NCI-H1930 (cell line): ENCODE measurements at places on chromosomes 5 and 9.

GRCh38 chr5:157106630-157107461, 2.0 kb downstream of the HAVCR2 start:
- DNase-seq = no peak

- DNase-seq = no peak
Measured at GRCh38 chr5:5650242-5650641, 227.8 kb downstream of the ICE1 start.

GRCh38 chr9:118533850-118534249, 829.6 kb downstream of the TLR4 start:
- DNase-seq = no peak

- DNase-seq = no peak
Measured at GRCh38 chr5:757931-758697, 26.4 kb downstream of the ZDHHC11B start.

DNA sequence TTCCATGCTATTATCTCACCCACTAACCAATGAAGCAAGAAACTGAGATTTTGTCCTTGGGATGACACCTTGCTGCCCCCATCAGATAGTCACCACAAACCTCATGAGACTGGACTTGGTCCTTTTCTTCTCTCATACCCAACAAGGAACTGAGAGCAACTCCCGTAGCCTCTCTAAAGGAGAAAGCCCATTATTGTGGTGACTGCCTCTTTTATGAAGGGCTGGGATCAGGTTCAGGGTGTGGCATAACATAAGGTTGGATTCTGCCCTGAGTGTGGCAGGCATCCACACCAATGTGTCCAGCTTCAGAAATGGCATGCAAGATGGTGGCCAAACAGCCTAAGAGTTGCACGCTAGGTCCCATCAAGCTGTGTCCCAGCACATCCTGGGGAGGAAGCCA, 1.3 kb upstream of the ACTL7A start:
- DNase-seq = no peak

GRCh38 chr9:120402741-120403542, 177.0 kb downstream of the CDK5RAP2 start:
- DNase-seq = no peak

DNA sequence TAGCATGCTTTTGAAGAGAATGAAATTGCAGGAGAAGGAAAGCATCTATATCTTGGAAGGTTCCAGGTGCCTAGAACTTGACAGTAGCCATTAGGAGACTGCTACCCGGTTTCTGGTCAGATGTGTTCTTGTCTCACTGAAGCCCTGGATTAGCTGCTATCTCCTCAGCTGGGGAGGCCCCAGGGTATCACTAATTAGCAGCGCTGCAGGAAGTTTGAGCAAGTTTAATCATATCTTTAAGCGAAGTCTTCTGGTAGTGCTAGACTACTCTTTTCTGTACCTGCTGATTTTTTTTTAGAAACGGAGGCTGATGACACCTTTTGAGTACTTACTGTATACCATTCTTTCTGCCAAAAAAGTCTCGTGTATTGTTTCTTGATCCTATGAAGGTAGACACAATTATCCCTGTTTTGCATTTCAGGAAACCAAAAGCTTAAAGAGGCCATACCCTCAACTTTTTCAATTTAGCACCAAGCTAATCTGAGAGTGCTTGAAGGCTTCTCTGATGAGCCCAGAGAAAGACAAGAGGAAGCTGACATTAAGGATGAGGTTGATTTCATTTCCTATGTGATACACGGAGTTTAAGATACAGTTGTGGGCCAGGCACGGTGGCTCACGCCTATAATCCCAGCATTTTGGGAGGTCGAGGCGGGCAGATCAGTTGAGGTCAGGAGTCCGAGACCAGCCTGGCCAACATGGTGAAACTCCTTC, 201.3 kb downstream of the ARHGAP26 start:
- no peak for DNase-seq

DNA sequence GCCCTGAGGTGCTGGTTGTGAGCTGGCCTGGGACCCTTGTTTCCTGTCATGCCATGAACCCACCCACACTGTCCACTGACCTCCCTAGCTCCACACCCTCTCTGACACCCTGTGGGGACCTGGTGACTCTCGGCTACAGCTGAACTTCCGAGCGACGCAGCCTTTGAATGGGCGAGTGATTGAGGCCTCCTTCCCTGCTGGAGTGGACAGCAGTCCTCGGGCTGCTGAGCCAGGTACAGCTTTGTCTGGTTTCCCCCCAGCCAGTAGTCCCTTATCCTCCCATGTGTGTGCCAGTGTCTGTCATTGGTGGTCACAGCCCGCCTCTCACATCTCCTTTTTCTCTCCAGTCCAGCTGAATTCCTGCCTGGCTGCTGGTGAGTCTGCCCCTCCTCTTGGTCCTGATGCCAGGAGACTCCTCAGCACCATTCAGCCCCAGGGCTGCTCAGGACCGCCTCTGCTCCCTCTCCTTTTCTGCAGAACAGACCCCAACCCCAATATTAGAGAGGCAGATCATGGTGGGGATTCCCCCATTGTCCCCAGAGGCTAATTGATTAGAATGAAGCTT, 6.1 kb downstream of the CA9 start:
- no peak for DNase-seq

- DNase-seq = no peak
Measured at GRCh38 chr5:40365342-40366330, 314.1 kb upstream of the PTGER4 start.

DNA sequence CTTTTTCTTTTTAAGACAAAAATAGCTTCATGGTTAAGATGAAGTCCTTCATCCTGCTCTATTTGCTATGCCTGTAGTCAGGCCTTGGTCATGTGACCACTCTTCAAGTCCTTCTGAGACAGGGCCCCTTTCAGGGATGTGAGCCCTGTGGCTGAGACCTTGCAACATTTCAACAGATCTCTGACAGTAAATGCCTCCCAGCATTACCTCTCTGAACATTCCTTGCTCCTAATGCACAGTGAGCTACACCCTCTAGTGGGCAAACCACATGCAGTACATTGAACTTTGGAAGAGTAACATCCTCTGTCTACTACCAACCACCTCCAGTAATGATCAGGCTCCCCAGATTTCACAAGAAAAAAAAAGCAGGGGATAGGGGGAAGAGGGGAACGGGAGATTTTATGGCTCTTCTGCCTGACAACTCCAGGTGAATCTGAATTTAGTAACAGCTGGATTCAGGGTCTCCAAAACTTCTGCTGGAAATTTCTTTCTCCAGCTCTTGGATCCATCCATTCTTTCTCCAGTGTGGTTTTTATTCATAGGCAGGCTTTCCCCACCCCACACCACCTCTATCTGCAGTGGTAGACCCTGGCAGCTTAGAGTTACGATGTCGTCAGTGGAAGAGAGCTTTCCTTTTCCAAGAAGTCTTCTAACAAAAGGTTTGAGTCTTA, 8.9 kb upstream of the FBXO38 start:
- peak; percentile 30 for DNase-seq

DNA sequence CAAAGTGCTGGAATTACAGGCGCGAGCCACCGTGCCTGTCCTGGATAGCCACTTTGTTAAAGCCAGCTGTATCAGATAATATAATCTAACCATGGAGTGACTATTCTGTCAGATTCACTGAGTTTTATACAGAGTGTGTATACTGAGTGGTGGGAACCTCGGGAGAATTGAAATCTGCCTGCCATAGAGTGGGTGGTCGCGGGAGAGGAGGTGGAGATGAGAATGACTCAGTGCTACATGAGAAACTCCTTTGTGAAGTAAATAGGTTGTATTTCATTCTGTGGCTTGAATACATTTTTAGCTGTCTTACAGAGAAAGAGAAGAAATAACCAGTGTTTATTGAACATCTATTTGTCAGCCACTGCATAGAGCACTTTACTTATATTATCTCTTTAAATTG, 26.4 kb downstream of the ATP6V0E1 start:
- no peak for DNase-seq

DNA sequence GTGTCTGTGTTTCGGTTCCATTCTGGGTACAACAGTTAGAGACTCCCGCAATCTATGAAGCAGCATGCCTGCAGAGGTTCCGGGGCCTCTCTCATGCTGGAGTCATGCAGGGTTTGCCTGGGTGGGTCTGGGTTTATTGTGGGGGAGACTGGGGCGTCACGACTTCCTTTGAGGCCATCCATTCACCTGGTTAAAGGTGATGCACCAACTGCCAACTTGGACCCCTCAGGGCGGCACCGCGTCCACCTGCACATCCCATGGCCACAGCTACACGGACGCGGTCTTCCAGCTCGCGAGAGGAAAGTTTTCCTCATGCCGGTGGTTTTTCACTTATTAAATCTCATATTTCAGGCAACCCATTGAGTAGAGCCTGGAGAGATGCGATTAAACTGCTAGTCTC, 30.9 kb upstream of the IRX4 start:
- DNase-seq = no peak

- no peak for DNase-seq
Measured at GRCh38 chr9:122642226-122642625, 15.2 kb downstream of the OR1B1 start.

GRCh38 chr5:6218517-6218916, 159.8 kb downstream of the MED10 start:
- DNase-seq = no peak

- no peak for DNase-seq
Measured at GRCh38 chr9:70010015-70010414, 33.6 kb upstream of the MAMDC2 start.

DNA sequence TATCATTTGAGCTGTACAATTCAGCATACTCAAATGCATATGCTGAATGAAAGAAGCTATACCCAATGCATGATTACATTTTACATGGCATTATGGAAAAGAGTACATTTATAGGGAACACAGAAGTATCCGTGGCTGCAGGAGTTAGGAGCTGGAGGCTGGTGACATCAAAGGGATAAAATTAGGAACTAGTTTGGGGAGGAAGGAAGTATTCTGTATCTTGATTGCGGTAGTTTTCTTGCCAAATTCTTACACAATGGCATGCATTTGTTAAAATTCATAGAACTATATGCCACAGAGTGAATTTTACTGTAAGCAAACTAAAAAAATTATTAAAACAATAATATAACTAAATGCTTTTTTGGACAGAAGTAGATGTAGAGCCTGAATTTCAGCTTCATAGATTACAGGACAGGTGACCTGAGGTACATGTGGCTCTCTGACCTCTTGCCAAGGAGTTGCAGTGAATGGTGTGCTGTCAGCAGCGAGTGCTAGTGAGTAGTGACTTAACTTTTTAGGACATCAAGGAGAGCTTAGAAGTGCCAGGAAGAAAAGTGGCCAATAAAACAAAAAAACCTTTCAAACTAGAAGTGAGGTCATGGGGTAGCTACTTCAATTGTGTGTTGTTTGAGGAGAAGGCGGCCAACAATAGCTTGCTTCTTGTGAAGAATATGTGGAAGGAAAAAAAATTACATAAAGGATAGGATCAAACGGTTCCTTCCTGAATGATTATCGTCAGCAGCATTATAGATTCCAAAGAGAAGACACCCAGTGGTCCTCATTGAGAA, 514.9 kb upstream of the CLINT1 start:
- DNase-seq = no peak

DNA sequence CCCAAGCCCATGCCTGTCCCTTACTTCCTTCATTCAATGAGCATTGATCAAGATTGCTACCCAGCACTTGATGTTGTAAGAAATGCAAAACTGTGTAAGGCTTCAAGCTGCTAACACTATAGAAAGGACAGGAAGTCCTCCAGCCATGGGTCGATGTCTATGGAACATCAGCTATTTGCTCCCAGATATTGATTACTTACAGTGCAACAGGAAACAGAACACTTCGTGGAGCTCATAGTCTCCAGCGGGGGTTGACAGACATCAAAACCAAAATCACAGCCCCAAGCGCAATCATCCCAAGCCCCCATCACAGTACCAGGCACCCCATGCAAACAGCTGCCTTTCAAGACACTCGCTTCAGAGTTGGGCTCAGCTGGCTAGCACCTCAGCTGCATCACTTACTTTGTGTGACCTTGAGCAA, 26.8 kb upstream of the DUSP1 start:
- no peak for DNase-seq

GRCh38 chr9:93230601-93231000, 46.7 kb downstream of the WNK2 start:
- no peak for DNase-seq

GRCh38 chr9:116156621-116157314, 3.2 kb downstream of the PAPPA start:
- no peak for DNase-seq

- no peak for DNase-seq
Measured at GRCh38 chr9:37761511-37761910, 7.9 kb downstream of the TRMT10B start.

DNA sequence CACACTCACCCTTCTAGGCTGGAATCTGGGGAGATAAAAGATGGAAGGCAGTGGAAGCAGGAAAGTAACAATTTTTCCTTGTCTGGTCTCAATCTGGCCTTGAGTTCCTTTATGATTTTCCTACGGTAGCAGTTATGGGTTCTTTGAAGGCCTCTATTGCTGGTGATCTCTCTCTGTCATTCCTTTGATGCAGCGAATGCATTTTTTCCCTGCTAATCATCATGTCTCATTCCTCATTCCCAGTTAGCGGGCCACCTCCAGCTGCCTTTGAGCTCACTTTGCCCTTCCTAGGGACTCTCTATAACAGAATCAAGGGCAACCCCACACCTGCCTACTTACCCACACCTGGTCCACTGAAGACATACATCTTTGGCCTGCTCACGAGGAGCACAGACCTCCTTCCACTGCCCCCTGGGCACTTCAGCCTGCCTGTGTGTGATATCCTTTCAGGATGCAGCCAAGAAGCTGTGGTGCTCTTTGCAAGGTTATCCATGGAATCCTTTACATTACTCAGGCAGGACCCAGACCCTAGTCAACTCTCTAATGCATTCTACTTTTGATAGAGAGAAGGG, 191.7 kb downstream of the DRD1 start:
- no peak for DNase-seq

GRCh38 chr5:59773294-59773693, 120.2 kb downstream of the PDE4D start:
- DNase-seq = no peak

DNA sequence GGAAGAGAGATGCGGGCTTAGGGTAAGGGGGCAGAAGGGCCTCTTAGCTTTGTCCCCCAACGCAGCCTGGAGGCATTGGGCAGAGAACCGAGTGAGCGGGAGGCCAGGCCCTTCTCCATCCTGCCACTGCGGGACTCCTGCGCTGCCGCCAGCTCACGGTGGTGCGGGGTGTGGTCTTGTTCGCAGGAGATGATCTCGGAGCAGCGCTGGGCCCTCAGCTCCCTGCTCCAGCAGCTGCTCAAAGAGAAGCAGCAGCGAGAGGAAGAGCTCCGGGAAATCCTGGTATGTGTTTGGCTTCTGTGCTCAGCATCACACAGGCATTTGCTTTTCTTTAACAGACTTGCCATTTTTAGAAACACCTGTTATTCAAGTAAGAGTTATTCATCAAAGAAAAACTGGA, 41.3 kb downstream of the LRSAM1 start:
- no peak for DNase-seq

DNA sequence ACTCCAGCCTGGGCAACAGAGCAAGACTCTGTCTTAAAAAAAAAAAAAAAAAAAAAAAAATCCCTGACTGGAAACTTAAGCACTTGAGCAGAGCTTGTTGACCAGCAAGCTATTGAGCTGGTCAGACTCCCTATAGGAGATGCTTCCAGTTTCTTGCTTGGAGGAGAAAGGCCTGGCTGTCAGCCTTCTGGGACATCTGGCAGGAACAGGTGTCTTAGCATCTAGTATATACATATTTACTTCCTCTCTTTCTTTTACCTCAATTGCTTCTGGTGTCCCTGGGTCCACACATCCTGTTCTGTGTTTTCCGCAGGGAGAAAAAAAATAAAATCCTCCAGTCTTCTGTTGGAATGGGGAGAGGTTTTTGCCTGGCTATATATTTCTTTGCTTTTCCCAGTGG, 60.1 kb downstream of the PRKACG start:
- DNase-seq = no peak

GRCh38 chr5:148690945-148691344, 36.6 kb upstream of the HTR4 start:
- no peak for DNase-seq

GRCh38 chr5:10275991-10276390, 25.9 kb downstream of the CCT5 start:
- DNase-seq = no peak

GRCh38 chr5:35478856-35479682, 138.6 kb upstream of the SPEF2 start:
- no peak for DNase-seq
